AG08396 (cell line): ENCODE measurements at places on chromosomes 6 and 20.
A peak's percentile ranks its signal among the peaks of the same experiment; 100 is the strongest.

GRCh38 chr6:49668083-49668511 lies 31.5 kb upstream of the RHAG start:
- DNase-seq, result no peak

DNA sequence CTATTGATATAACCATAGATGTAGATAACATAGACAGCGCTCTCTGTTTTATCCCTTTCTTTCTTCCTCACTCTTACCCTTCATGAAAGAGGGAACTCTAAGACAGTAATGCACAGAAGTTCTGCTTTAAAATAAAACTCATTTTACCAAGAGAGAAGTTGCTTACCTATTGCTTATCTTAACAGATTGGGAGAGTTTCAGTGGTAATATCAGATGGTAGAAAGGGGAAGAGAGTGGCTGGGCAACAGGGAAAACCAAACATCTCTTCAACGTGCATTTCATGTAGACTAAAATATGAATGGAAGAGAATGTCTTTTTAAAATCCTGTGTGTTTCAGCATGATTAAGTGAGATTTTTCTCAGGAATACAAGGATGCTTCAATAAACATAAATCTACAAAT lies 45.3 kb upstream of the SIRPG start:
- no peak for DNase-seq

- DNase-seq, result peak; percentile 44
Measured at GRCh38 chr20:49400904-49401303, 81.6 kb downstream of the KCNB1 start.

DNA sequence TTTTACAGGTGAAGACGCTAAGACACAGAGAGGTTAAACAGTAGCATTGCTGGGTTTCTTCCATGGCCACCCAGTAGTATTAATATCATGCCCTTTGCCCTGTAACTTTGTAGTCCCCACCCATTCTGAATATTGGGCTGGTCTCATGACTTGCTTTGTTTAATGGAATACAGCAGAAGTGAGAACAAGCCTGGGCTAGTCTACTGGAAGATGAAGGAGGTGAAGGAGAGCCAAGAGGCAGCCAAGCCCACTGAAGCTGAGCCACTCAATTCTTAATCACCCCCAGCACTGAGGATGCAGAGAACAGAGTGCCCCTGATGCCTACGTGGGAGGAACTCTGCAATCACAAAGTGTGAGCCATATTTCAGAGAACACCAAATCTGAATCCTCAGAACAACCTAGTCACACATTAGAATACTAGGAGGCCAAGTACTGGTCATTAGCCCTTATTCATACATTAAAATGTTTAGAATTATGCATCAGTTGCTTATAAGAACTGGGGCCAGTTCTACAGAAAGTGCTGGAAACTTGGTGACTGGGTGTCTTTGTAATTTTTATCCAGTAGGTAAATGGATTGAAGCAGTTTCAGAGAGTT lies 270.1 kb upstream of the PRND start:
- DNase-seq, result no peak

- DNase-seq, result peak; percentile 20
Measured at GRCh38 chr6:143368426-143368825, 82.1 kb downstream of the ADAT2 start.

- no peak for DNase-seq
Measured at GRCh38 chr6:45658958-45659357, 281.2 kb upstream of the SUPT3H start.

GRCh38 chr6:138410048-138410735 lies 6.2 kb downstream of the HEBP2 start:
- DNase-seq, result no peak

- DNase-seq, result no peak
Measured at GRCh38 chr20:47124181-47124717, 229.6 kb downstream of the EYA2 start.

DNA sequence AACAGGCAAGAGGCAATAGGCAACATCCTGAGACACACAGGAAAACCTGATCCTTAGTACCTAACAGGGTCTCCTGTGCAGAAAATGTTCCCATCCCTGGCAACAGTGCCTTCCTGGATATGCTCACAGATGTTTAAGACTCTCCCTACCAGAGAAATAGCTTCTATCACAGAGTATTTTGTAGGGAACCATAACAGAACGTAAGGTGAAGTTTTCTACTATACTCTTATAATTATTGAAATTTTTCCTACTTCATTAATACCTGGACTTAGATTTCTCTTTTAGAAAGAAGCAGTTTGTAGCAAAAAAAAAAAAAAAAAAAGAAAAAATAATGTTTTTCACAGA lies 33.5 kb upstream of the LGSN start:
- no peak for DNase-seq

GRCh38 chr20:10558635-10559187 lies 115.1 kb downstream of the JAG1 start:
- peak; percentile 39 for DNase-seq

DNA sequence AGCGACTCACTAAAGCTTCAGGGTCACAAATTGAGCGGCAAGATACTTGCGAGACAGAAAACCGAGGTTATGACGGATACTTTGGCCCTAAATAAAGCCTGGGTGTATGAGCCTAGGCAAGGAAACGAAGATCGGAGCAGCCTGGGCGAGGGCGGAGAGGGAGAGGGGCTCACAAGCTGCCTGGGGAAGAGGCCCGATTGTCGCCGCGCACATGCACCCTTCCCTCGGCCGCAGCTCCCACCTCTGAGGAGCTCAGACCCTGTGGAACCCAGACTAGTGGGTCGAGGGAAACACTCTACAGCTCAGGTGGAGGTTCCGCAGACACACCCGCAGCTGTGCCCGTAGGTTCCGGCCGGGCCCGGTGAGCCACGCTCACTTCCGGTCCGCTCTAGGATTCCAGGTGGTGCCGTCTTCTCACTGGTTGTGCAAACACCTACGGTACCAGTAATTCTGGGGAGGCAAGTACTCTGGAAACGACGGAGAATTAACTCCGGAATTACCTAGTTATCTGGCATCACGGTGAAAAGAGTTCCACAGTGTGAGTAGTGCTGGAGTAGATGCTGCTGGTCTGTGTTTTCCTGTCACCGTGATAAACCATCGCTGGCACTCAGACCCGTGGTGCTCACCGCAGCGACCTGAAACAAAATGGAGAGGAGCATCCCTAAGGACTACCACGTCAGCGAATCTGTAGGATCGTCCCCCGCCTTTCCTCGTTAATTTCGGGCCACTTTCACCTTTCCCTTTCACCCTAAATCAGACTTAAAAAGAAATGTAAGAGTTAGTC lies 61.5 kb downstream of the GPX5 start:
- DNase-seq, result no peak

DNA sequence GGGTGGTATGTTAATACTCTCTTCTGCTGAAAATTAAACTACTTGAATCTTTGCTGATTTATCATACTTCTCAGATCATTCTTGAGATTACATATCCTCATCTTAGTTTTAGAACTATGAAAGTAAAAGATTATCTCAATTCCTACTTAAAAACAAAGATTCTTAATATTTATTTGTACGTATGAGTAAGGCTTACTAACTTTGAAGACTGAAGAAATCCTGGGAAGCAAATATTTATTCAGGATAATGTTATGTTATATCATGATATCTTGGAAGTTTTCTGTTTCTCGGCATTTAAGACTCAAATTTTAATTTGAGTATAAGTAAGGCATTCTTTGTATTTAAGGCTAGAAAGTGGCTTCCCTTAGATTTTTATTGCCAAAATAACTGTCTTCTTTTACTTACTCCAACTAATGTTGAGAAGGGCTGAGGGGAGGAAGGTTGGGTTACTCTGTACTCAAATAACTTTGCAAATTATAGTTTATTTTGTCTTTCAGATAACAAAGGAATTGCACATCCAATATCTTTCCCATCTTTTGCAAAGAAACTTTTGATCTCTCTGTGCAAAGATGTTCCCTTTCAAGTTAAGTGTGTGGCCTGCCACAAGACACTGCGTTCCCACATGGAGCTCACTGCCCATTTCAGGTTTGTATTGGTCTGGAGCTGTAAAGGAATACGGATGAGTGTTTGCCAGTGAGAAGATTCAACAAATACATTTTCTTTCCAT lies 30.5 kb upstream of the BAG2 start:
- DNase-seq, result no peak

GRCh38 chr20:53652859-53653517 lies 59.3 kb upstream of the ZNF217 start:
- no peak for DNase-seq

DNA sequence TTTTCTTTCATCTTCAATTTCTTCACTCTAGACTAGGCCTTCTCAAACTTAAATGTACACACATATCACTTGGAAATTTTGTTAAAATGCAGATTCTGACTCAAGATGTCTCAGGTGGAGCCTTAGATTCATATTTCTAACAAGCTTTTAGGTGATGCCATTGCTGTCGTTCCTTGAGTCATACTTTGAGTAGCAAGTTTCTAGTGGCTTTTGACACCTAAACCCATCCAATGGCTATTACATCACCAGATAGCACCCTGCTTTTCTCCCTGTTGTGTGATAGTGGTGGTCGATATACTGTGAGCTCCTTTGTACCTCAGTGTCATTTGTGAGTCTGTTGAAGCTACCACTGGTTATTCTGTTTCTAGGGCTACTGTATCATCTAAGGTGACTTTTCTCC lies 34.8 kb upstream of the BAG2 start:
- no peak for DNase-seq
